ENCODE measurements at places on chromosomes 7 and 10. TPM values are rescaled to one million over a fixed set of nuclear protein-coding genes. Genes with fewer than 3 reads are reported as not detected.
A peak's percentile ranks its signal among the peaks of the same experiment; 100 is the strongest.

DNA sequence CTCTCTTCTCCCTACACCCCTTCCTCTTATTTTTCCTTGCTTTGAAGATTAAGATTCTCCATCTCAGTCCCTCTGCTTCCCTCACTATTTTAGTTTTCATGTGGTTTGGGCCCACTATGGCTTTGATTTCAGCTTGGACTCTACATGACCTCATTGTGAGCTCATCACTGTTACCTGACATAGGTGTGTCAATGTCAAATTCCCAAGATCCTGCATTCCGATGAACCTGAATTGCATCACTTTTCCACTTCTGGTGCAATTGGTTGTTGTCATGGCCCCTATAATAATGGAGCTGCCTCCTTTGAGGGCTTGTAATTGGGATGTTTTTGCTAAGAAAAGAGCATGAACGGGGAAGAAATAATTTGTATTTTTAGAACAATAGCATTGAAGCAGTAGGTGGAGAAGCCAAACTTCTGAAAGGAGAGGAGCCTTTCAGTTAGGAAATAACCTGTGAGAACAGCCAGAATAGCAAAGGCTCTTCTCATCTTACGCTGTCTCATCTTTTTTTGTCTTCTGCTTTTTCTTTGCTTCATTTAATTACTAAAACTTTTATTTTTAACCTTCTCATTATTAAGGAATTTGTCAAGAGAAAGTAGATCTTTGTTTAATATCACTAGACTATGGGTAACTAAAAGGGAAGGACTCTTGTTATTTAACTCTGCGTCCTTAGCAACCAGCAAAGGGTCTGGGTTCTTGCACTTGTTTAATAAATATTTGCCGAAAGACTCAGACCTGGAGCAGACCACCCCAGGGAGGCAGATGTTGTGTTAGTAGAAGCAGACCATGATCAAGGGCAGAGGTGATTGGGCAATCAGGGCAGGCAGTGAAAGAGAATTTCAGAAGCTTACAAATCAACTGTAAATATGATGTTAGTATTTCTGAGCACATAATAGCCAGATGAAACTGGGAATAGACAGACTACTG is 95.4 kb downstream of the TES start:
- DNase-seq: no peak

DNA sequence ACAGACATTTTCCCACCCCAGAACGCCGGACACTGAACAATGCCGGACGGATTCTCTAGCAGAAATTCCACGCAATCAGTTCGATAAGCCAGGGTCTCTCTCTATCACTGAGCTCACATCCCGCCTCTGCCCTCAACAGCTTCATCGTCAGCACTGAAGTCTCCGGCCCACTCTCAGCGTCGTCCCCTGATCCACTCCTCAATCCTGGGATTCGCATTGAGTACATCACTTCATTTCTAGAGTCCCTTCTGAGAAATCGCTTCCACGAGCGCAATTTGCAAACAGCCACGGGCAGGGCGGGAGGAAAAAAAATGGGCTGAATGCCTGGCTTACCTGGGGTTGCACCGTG is 365 bp downstream of the YME1L1 start:
- no peak for DNase-seq

DNA sequence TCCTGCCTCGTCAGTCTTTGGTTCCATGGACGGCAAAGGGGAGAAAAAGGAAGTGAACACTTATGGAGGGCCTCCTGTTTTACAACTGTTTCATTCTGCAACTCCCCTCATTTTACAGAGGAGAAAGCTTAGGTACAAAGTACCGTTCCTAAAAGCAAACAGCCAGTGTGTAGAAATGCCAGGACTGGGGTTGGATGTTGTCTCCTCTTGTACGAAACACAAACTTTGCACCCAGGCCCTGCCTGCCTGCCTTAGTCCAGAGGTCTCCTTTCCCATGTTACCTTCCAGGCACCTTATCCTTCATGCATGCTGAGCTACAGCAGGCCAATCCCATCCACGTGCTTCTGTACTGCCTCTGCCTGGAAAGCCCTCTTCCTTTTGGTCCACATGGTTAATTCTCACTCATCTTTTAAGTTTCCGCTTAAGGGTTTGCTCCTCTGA is 86.0 kb downstream of the ICA1 start:
- DNase-seq: no peak

DNA sequence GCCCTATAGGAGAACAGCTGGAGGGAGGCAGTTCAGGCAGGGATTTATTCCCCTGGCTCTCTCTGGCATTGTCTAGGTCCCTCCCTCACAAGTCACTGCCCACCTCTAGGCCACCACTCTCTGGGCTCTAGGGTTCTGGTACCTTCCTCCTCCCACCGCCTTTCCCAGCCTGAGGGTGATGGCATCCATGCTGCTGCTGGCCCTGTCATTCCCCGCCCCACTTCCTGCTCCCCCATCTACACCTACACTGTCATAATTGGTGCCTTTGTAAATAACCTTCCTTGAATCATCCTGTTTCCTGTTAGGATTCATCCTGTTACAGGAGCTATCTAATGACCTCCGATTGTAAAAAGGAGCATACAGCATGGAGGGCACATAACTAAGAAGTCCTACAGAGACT is 303.3 kb upstream of the COBL start:
- no peak for DNase-seq

DNA sequence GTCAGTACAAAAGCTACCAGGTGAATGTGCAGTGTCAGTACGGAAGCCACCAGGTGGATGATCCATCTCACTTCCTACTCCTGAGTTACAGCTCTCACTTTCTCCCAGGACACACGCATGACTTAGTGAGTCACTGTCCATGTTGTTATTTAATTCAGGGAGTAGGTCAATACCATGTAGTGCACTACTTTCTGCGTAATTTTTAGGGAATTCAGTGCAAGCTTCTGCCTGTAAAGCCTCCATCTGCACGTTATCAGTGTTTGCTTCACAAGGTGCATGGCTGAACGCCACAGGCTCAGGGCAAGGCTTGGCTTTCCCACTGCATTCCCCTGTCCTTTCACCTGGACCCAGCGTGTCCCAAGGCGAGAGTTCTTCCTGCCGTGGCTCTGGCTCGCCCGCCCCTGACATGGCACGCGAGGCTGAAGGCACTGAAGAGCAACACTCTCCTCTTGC is 59.5 kb downstream of the LARP4B start:
- no peak for DNase-seq

DNA sequence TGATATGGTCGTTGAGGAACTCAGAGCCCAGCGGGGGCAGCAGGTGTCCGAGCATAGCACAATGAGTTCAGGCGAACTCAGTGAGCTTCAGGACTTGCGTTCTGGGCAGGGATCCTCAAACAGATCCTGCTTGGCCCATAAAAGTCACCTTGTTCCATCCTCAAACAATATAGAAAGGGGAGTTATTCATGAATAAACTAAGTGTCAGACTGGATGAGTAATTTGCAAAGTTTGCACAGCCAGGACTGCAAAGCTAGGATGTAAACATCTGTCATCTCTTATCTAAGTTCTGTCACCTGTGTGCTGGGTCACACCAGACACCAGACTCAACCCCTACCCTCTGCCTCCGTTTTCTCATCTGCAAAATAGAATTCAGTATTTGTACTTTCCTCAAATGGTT is 58.0 kb upstream of the PFKP start:
- no peak for DNase-seq

DNA sequence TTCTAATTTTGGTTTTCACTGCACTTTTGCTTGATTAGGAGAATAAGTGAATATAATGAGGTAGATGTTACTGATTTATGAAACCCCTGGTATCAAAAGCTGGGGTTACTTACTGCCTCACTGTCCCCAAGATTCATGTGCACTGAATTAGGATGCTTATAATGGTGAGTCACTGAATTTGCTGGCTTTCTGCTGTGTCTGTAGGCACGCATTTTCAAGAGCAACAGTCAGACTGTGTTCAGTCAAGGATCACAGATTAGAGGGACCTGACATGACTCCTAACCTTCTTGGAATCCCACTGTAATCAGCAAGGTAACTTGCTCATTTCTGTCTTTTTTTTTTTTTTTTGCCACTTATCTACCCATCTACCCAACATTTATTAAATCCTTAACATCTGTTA is 59.7 kb downstream of the GPR85 start:
- no peak for DNase-seq

GRCh38 chr7:55065511-55066229 is 46.9 kb downstream of the EGFR start:
- DNase-seq: no peak

- no peak for DNase-seq
These were observed 22.1 kb downstream of the KLLN start for GRCh38 chr10:87841186-87841585.

GRCh38 chr7:91286432-91286831 is 22.2 kb downstream of the FZD1 start:
- DNase-seq: no peak

- no peak for DNase-seq
These were observed 38.9 kb upstream of the DGKI start for GRCh38 chr7:137885678-137886077.

- no peak for DNase-seq
These were observed 38.8 kb upstream of the DNAH11 start for GRCh38 chr7:21504021-21504420.

GRCh38 chr7:130669085-130669700 is 645 bp upstream of the COPG2 start:
- no peak for DNase-seq

- no peak for DNase-seq
These were observed 438.3 kb downstream of the RPS24 start for GRCh38 chr10:78471723-78472550.

- DNase-seq: no peak
These were observed 7.6 kb downstream of the ITPRID1 start for GRCh38 chr7:31521336-31522010.

- no peak for DNase-seq
These were observed 66.1 kb downstream of the THNSL1 start for GRCh38 chr10:25082276-25083204.

DNA sequence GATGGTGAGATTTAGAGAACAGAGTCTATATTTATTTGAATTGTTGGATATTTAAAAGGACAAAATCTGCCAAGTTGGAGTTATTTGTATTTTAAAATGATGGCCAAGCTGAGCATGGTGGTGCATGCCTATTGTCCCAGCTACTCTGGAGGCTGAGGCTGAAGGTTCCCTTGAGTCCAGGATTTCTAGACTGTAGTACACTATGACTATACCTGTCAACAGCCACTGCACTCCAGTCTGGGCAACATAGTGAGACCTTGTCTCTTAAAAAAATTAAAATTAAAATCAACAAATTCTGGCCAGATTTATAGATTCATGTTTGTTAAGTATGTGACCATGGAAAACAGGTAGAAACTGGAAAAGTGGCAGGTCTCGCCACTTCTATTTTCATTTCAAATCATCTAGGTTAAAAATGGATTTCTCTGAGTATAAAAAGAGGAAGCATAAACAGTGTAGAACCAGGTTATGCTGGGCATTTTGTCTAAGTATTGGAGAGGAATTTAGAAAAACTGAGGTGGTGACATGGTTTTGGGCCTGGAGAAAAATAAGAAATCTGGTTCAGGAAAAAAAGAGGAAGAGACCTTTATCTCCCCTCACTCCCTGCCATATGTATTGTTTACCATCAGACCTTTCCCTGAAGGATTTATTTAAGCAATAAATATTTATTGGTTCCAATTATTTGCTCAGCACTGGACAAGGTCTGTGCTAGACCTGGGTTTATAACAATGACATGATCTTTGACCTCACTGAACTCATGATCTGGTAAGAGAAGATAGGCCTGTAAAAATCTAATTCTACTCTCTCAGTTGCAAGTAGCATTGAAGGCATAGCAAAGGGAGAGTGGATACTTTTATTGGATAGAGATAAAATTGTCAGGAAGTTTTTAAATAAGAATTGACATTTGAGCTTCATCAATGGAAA is 134.2 kb downstream of the TSPAN12 start:
- DNase-seq: no peak

DNA sequence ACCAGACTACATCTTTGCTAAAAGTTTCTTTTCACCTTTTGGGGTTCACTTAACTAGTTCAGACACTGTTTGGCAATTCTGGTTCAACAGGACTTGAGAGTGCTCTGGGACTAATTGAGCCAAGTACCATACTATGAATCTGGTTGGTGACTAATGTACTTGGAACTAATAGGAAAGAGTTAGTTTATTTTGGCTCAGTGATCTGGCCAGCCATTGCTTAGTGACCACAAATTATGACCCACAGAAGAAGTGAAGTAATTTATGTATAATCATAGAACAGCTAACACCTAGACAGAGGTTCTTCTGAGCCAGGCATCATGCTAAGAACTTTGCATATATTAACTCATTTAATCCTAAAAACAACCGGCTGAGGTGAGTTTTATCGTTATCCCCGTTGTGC is 126.5 kb upstream of the JCAD start:
- no peak for DNase-seq

DNA sequence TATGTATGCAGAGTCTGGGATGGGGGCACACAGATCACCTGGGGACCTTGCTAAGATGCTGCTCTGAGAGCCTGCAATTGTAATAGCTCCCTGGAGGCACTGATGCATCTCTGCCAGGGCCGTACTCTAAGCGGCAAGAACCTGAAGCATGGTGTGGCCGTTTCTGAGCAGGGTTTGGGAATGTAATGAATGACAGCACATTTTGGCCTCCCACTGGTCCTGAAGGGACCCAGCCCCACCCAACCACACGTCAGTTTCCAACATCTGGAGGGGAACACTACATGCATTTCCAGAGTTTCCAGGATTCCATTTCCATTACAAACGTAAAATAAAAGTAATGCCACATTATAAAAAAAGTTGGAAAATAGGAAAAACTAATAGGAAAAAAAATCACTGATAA is 14.0 kb downstream of the ZCCHC24 start:
- DNase-seq: no peak

DNA sequence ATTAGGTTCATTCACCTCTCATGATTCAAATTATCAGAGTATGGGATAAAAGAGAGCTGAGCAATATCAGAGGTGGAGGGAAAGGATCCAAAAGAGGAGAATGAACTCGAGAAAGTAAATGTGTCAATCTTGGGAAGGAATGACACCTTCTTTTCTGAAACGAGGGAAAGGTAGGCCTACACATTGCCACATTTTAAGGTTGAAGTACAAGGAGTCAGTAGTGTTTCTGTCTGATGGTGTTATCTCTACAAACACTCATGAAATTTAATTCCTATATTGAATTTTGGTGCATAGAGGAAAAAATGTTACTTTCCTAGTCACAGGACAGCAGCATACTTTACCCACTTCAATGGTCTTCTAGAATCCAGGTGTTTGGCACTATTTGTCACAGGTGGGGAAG is 90.2 kb downstream of the DNAJB9 start:
- no peak for DNase-seq

GRCh38 chr7:143305423-143306070 is 10.4 kb upstream of the CLCN1 start:
- DNase-seq: peak; percentile 75

GRCh38 chr7:129923709-129924108 is 29.1 kb downstream of the UBE2H start:
- DNase-seq: no peak

- no peak for DNase-seq
These were observed 84.2 kb upstream of the FRMD4A start for GRCh38 chr10:14414901-14415300.

CHAT gene
- total RNA-seq: not detected

SLC18A2 gene
- 0.27 TPM for total RNA-seq

CRPPA gene
- 2.2 TPM for total RNA-seq

FRMD4A gene
- total RNA-seq: 8.9 TPM

PRR15 gene
- total RNA-seq: 0.13 TPM

GSDME gene
- 14.1 TPM for total RNA-seq

CALML3 gene
- not detected for total RNA-seq

TSPAN13 gene
- 4.8 TPM for total RNA-seq

NEUROG3 gene
- not detected for total RNA-seq

SHTN1 gene
- 1.2 TPM for total RNA-seq

DMBT1 gene
- 0.38 TPM for total RNA-seq

UTF1 gene
- not detected for total RNA-seq

OR2F2 gene
- not detected for total RNA-seq

CUEDC2 gene
- total RNA-seq: 53.3 TPM

Data from psoas muscle (tissue), 8 donors.